T-helper 2 cell (primary cell): ENCODE measurements at places on chromosomes 5 and 9.

- DNase-seq = no peak
These were observed 129.2 kb downstream of the UGCG start for GRCh38 chr9:112025850-112026249.

DNA sequence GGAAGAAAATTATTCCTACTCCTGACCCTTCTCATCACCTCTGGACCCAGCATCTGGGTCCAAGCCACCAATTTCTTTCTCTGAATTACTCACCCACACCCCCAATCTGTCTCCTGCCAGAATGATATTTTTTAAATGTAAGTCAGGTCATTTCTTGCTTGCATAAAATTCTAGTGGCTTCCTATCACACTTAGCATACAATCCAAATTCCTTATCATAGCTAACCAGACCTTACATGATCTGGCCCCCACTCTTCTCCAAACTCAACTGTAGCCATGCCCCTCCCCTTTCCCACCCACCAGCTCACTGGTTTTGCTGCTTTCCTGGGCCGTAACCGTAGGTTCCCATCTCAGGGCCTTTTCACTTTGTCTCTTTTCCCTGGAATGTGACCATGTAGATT lies 15.2 kb downstream of the HTR4 start:
- DNase-seq = no peak

GRCh38 chr9:97638666-97639065 lies 5.0 kb downstream of the NCBP1 start:
- no peak for DNase-seq

GRCh38 chr9:113464286-113464660 lies 746 bp downstream of the RGS3 start:
- no peak for DNase-seq

DNA sequence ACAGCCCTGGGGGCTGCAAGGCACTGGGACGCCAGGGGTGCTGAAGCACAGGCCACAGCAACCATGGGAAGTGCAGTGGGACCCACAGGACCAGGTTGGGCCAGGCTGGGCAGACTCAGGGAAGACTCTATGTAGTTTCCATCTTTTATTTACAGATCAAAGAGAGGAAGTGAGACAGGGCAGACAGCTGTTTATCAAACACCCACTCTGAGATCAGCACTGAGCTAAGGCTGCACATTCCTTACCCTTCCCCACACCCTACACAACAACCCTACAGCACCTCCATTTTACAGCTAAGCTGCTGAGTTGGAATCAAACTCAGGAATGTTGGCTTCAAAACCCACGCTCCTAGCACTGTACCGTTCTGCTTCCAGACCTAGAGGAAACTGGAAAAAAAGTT lies 19.8 kb downstream of the BARHL1 start:
- no peak for DNase-seq

DNA sequence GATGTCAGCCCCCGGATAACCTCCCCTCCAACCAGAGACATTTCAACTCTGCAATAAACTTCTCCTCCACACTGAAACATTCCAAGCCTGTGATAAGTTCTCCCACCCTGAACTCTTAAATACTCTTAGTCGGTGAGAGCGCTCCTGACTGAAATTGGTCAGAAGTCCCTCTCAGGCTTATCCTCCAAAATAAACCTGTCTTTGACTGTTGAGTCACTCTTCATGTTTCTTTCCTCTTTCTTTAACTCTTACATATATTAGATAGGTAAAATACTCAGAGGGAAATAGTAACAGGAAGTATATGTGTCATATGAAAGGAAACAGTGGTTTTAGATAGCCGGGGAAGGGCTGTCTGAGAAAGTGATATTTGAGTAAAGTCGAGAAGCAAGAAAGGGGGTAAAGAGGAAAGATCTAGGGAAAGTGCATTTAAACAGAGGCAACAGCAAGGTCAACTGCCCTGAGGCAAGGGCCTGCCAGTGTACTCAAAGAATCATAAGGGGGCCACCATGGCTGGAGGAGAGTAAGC lies 11.0 kb upstream of the FAM81B start:
- DNase-seq = no peak

- DNase-seq = no peak
These were observed 16.2 kb downstream of the SIL1 start for GRCh38 chr5:139181835-139182452.

- DNase-seq = no peak
These were observed 63.8 kb upstream of the CCNG1 start for GRCh38 chr5:163373436-163374084.
